CMK (cell line): ENCODE measurements at places on chromosomes 1 and 21.

DNA sequence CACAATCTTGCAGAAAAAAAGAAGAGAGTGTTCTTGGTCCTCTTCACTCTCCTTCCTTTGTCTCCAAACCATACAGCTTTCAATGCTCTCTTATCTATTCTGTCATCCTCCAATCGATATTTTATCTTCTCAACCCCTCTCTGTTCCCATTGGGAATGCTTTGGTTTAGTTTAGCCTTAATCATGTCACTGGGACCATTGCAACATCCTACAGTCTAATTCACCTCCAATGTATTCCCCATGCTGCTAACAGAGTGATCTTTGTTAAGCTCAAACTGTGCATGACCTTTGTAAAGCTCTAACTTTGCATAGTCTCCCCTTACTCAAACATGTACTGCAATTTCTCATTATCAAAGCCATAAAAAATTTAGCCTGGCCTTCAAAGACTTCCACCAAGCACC lies 2.9 kb downstream of the MPL start:
- no peak for DNase-seq

- DNase-seq, result no peak
These were observed 85.4 kb upstream of the CD53 start for GRCh38 chr1:110787328-110788071.

DNA sequence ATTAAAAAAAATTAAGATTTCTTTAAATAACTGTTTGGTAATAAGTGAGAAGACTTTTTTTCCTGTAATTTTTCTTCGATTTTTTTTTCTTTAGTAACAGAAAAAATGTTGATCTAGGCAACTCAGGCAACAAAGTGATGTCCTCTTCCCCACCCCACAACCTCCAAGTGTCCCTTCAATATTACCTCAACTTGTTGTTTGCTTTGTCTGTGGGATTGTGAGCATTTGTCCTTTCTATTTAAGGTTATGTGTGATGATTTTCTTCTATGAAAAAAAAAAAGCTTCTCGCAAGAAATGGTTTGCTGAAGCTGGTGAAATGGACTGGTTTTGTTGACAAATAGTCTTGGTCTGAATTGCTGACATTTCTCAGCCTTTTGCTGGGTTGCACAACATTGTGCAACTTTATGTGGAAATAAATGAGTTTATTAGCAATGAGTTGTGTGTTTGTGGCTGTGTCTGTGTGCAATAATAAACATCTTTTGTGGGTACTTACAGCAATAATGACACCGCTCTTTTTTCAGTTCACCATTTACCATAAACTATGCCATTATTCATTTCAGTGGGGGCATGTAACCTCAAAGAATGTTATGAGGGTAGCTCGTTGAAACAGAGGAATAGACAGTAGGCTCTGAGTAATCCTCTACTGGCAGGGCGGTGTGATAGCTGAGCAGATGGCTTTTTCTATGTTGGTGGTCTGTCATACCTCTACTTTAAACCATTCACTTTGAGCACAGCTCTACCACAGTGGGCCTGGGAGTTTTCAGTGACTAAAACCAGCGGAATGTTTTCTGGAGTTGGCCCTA lies 218.4 kb downstream of the HLX start:
- DNase-seq, result no peak

- DNase-seq, result no peak
These were observed at the start of gene FCRL1 for GRCh38 chr1:157819896-157820295. Gene FCRL1, minus strand, starts transcription at chr1:157820120. Its CDS starts 83 bp downstream, at chr1:157820037.

DNA sequence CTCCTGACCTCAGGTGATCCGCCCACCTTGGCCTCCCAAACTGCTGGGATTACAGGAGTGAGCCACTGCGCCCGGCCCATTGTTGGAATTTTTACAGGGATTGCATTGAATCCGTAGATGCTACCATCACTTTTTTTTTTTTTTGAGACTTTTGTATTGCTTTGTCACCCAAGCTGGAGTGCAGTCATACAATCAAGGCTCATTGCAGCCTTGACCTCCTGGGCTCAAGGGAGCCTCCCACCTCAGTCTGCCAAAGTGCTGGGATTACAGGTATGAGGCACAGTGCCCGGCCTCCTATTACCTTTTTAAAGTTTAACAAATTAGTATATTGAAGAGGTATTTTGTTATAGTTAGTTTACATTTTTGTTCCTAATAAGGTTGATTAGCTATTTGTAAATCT lies 62.2 kb upstream of the SLC45A1 start:
- no peak for DNase-seq

- no peak for DNase-seq
These were observed 270.4 kb downstream of the GPATCH2 start for GRCh38 chr1:217360510-217360909.

GRCh38 chr1:201955729-201956143 lies 433 bp downstream of the TIMM17A start:
- no peak for DNase-seq

GRCh38 chr1:202643397-202644218 lies 66.6 kb downstream of the SYT2 start:
- no peak for DNase-seq

DNA sequence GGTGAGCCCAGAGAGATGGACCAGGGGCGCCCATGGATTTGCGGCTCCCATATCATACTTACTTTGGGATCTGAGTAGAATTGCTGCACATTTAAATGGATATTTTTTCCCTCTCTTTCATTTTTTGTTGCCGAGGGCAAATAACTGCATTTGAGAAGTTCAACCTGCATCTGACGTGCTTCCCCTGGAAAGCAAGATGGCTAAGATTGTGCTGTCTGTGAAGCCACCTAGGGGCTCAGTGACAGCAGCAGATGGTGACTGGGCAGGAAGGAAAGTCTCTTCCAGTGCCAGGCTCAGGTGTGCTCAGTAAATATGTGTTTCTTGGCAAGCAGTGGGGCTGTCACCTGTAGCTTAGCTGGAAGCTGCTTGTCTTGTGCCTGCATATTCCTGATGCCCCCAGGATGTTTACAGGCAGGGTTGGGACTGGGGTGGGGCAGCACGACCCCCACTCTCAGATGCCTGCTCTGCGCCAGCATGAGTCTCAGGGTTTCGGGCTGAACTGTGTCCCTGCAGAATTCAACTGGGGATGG lies 59.8 kb upstream of the ETV3 start:
- DNase-seq, result no peak

DNA sequence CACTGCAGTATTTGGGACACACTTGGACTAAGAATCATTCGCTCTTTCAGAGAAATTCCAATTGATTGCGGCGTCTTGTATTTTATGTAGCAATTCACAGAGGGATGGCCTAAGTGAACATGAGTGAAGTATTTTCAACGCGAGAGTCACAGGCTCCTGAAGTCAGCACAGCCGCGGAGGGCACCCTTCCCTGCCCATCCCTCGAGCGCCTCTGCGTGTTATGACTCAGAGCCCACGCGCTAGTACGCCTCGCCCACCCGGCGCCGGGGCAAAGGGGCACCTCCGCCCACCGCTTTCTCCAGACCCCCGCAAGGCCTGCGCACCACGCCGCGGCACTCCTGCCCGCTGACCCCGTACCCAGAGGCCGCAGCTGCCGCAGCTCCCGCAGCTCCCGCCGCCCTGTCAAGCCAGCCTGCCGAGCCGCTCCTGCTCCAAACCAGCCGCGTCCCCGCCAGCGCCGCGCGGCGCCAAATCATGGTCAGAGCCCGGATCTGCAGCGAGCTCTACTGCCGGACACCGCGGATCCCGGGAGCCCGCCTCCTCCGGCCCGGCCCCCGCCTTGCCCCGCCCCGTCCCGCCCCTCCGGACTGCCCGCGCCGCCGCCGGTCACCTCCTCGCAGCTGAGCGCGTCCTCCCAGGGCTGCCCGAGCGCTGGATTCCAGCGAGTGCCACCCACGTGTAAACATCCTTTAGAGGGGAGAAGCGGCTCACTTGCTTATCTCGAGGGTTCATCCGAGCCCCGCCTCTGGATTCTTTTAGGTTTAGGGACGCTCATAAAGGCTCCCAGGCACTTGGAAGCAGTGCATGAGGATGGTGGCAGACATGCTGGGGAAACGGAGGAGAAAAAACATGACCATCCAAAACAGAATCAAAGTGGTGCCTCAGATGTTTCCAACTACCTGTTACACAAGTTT lies at the start of gene GLRX2:
GLRX2 (minus strand) TSS at position 508 of the 914 bp plus-strand sequence; CDS start at position 476, 32 bp downstream.
- DNase-seq, result peak; percentile 75

DNA sequence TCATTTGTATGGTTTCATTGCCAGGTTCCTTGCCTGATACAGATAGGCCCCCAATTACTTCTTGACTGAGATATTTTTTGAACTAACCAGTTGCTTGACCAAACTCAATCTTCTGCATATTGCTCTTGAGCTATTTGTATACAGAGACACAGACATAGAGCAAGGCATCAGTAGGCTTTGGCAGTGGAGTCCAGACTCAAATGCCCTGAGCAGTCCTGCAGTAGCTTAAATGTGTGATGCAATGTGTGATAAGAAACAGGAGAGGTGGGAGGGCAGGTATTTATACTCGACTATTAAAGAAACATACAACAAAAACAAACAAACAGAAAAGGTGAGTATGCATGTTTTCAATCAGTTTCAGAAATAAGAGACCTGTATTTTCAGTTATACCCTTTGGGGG lies 197.9 kb upstream of the DAB1 start:
- DNase-seq, result no peak

DNA sequence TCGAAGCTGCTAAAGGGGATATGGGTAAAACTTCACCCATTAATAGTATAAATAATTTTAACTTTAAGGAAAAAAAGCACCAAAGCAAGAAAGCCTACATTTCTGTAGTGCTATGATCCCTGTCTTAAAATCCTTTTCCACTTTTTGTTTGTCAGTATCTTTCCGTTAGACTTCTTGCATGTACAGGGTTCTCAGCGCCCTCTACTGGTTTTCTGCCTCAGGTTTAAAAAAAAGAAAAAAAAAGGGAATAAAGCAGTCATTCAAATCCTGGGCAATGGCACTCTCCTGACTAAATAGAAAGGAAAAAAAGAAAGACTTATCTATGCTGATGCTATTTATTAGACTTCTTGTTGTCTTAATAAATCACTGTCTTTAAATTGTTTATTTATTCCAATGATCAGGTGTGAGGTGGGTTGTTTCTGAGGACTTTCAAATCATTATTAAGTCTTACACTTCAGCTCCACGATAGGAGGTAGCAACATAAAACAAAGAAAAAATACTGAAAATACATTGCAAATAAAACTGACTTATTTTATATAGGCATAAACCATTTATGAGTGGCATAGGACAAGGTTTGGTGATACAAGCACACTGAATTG lies 475.4 kb upstream of the NR5A2 start:
- peak; percentile 36 for DNase-seq

- DNase-seq, result no peak
These were observed 20.6 kb downstream of the COL6A2 start for GRCh38 chr21:46118316-46119143.

DNA sequence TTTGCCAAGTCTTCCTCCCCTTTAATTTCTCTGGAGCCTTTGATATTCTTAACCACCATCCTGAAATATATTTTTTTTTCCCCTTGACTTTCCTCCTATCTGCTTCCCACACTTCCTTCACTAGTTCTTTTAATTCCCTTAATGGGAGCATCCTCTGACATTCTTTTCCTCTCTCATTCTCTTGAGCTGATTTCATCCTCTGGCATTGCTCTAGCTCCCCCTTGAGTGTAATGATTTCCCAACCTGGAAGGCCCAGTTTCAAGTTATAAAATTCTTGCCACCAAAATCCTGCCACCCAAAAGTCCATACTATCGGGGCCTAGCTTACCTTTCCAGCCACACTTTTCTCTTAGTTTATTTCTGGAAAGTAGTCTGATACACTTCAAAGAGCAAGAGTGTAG lies 39.5 kb upstream of the UBE2U start:
- DNase-seq, result no peak

DNA sequence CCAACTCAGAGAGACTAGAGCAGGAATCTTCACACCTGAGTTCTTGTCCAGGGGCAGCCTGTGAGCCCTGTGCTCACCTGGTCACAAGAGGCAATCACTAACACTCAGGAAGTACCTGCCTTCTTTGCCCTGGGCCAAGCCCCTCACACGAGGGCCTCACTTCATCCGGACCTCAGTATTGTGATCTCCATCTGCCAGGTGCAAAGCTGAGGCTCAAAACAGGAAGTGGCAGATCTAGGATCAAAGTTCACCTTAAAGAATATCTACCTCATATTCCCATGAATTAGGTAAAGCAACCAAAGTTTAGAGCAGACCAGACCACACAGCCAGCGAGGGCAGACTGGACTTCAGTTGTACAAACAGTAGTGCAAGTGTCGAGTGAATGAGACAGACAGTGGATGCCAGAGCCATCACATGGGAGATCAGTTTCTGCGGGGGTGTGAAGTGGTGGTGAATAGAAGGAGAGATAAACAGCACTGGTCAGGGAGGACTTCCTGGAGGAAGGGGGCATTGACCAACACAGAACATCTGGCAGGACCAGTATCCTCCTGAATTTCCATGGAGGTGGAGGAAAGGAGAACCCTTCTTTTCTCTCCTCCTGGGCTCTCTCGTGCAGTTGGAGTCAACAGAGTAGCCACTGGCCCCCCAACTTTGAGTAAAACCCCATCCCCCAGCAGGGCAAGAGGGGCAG lies 116.6 kb upstream of the ZBTB40 start:
- no peak for DNase-seq

GRCh38 chr1:67332653-67333529 lies 25.2 kb downstream of the IL12RB2 start:
- DNase-seq, result no peak

GRCh38 chr1:51612447-51612961 lies 4.4 kb upstream of the OSBPL9 start:
- no peak for DNase-seq

DNA sequence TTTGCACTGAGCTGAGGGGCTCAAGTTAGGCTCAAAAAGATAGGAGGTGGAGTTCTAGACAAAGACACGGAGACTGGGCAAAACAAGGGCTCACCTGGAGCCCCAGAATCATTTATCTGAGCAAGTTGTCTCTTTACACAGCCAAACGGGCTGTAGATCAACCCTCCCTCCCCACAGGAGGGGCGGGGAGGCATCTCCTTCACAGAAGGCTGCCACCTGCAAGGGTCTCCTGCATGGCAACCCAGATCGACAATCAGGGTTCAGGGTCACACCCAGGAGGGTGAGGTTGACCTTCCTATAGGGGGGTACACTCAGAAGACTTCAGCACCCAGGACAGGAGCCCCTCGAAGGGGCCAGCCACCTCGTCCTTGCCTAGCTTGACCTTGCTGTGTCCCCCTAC lies 84.0 kb downstream of the CD247 start:
- no peak for DNase-seq

GRCh38 chr21:37270576-37271365 lies 3.6 kb upstream of the VPS26C start:
- DNase-seq, result no peak

DNA sequence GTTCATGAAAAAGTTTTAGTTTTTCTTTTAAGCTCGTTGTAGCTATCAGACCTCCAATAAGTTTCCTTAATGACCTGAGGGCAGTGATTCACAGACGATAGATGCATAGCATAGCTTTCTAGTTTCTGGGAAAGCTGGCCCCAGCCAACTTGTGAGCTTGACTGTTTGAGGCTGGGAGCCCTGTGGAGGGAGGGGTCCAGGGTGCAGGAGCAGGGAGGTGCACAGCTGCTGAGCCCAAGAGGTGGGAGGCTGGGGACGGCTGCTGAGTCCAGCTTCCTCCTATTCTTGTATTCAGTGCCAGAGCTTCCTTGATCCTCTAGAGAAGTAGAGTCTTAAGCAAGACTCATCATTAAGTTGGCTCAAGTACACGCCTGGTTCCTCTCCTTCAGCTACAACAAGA lies 11.0 kb upstream of the AVPR1B start:
- no peak for DNase-seq

- no peak for DNase-seq
These were observed 34.5 kb downstream of the DBT start for GRCh38 chr1:100215101-100215500.
